ENCODE measurements at places on chromosomes 1 and 21.

- no peak for DNase-seq
Observed at GRCh38 chr1:202107321-202107761, 15.4 kb upstream of the GPR37L1 start.

DNA sequence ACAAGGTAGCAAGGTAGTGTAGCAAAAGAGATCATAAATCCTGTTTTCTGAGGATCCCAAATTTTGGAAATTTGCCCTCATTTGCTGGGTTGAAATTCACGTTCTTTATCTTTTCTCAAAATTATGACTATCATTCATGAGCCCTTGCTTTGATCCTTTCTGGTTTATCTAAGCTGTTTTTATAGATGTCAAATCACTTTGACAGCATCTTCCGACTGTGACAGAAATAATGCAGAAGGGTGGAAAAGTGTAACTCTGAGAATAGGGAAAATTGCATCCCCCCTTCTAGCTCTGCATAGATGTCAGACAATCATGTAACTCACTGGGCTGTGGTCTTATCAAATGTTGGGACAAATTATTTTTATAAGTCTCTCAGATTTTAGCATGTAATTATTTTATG is 550.1 kb downstream of the OMA1 start:
- DNase-seq, result no peak

DNA sequence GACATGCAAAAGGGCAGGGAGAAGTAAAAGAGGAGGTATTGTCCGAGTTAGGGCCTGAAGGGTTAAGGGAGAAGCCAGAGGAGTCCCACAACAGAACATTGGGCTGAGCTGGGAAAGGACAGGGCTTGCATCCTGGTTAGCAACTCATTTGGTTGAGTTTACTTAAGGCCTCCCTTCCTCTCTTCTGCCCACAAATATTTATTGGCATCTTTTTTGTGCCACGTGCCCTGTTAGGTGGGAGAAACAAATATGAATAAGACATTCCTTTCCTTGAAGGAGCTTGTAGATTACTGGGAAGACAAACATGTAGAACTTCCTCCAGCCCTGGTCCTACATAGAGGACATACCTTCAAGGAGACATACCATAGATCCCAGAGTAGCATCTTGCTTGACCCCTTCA is 53.0 kb upstream of the PRELP start:
- DNase-seq, result peak; percentile 38

DNA sequence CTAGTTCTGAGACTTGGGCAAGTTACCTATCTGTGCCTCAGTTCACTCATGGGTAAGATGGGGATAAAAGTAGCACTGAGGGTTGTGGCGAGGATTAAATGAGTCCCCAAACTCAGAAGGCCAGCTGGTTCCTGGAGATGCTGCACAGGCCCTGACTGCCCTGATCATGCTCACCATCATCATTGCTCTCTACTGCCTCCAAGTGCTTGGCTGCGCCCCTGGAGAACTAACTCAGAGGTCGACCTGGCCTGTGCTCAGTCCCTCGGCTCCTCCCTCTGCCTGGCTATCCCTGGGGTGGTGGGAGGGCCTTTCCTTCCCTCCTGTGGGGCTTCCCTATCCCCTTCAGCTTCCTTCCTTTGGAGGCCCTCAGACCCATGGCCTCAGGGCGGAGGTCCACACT is 5.6 kb downstream of the SLC5A9 start:
- DNase-seq, result no peak

DNA sequence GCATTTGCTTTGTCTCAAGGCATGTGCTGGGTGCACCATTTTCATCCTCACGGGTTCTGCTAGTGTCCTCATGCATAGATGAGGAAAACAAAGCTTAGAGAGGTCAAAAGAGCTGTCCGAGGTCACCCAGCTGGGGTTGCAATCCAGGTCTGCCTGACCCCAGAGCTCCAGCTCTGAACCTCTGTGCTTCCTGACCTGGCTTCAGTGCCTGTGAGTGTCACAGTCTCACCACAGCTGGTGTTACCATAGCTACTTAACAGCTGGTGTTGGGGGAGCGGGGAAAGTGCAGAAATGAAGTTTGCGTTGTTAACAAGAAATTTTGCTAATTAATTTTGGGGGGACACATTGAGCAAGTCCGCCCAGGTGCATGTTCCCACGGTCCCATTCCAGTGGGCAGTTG is 328.5 kb downstream of the KIF26B start:
- DNase-seq, result no peak

DNA sequence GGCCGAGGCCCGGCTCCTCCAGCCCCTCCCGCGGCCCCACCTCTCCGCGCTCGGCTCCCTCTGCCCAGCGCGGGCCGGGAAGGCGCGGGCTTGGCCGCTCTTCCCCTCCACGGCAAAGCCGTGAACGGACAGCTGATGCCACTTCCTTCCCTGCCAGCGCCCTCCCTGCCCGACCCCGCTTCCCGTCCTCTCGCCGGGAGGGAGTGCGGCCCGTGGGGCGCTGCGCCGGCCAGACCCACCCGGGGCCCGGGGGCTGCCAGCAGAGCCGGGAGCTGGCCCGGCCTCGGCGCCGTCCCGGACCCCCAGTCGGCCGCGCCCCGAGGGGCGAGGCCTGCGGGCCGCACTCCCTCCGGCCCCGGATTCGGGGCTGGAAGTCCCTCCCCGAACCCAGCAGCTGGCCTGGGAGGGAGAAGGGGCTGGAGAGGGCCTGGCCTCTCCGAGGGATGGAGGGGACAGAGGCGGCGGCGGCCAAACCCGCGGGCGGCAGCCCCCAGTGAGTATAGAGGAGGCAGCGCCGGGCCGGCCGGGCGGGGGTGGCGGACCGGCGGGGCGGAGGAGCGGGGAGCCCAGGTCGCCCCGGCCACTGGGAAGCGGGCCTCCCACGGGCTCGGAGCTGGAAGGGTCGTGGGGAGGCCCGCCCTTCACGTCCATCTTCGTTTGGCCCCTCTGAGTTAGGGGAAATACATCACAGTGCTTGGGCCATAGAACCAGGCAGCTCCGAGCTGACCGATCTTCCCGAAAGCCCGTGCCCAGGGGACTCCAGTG is at the start of gene KIAA1614:
Gene KIAA1614, plus strand, starts transcription at position 97 of the 765 bp plus-strand sequence. Its CDS starts 347 bp downstream, at position 444.
- DNase-seq, result peak; percentile 81

All from adipocyte (in vitro differentiated cells).